ENCODE measurements at places on chromosomes 1 and 21. TPM values are rescaled to one million over a fixed set of nuclear protein-coding genes. Genes with fewer than 3 reads are reported as not detected.

The SPRR2G gene
- polyA plus RNA-seq = not detected

The GSTM1 gene
- polyA plus RNA-seq = 1.8 TPM

DNA sequence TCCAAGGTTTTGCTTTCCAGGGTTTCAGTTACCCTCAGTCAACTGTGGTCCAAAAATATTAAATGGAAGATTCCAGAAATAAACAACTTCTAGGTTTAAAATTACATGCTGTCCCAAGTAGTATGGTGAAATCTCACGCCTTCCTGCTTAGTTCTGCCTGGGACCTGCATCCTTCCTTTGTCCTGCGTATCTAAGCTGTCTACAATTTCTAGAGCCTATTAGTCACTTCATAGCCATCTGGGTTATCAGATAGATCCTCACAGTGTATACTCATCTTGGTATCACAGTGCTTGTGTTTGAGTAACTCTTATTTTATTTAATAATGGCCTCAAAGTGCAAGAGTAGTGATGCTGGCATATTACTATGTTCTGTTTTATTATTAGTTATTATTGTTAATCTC, 157.7 kb downstream of the ROR1 start:
- no peak for DNase-seq

DNA sequence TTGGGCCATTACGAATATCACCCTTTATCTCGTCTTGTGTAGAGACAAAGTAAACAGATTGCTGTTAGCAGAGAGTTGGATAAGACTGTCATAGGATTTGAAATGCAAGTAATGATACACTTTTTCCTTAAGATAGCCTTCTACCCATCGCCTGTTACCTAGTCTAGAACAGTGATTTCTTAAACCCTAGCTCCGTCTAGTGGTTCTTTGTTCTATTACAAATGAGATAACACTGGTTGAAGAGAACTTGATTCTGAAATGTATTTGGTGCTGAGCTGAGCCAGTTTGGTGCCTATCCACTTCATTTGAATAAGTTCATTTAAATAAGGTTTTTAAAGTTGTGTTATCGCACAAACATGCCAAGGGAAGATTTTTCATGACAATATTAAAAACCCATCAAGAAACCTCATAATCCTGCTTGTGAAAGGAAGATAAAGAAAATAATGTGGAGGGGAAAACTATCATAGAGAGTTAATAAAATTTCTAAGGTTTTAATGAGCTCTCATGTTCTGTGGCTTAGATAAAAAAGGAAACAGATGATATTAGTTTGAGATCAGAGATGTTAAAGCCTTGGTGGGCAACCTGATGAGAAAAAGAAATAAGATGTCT, 1.5 kb upstream of the KCNH1 start:
- DNase-seq = peak; percentile 51

GRCh38 chr1:101251504-101251903, 14.7 kb downstream of the S1PR1 start:
- no peak for DNase-seq

GRCh38 chr1:118871582-118872171, 116.5 kb downstream of the TBX15 start:
- DNase-seq = no peak

Data from muscle of arm (tissue), 14 donors.